MM.1S (cell line): ENCODE measurements at places on chromosomes 4 and X.

DNA sequence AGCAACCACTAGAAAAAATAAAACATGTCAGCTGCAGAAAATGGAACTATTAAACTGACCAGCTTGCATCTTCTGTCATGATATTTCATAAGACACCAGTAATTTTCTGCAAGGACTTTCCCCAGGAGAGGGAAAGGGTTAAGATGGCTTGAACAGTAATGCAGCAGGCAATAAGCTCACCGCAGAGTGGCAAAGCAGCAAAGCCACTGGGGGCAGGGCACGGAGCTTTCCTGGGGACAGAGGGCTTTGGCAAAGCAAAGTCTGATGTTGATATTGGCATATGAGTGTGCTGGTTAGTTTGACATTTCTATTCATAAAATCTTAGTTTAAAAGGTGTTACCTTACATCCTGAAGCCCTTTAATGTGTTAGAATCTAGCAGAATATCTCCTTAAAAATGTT is 55.1 kb upstream of the NAP1L5 start:
- H3K27ac ChIP-seq, result no peak overlapping the region
- no peaks in the 10 kb centered on the region for H3K27me3 ChIP-seq
- no peak for DNase-seq
- no peak overlapping the region for H3K4me3 ChIP-seq
- H3K36me3 ChIP-seq, result no peaks in the 10 kb centered on the region

GRCh38 chrX:19496711-19497110 is 18.6 kb downstream of the MAP3K15 start:
- H3K27me3 ChIP-seq, result no peaks in the 10 kb centered on the region
- no peak overlapping the region for H3K27ac ChIP-seq
- no peaks in the 10 kb centered on the region for H3K4me1 ChIP-seq

GRCh38 chr4:55330241-55330640 is 15.8 kb upstream of the SRD5A3 start:
- no peak overlapping the region for H3K27ac ChIP-seq
- H3K27me3 ChIP-seq, result no peaks in the 10 kb centered on the region

DNA sequence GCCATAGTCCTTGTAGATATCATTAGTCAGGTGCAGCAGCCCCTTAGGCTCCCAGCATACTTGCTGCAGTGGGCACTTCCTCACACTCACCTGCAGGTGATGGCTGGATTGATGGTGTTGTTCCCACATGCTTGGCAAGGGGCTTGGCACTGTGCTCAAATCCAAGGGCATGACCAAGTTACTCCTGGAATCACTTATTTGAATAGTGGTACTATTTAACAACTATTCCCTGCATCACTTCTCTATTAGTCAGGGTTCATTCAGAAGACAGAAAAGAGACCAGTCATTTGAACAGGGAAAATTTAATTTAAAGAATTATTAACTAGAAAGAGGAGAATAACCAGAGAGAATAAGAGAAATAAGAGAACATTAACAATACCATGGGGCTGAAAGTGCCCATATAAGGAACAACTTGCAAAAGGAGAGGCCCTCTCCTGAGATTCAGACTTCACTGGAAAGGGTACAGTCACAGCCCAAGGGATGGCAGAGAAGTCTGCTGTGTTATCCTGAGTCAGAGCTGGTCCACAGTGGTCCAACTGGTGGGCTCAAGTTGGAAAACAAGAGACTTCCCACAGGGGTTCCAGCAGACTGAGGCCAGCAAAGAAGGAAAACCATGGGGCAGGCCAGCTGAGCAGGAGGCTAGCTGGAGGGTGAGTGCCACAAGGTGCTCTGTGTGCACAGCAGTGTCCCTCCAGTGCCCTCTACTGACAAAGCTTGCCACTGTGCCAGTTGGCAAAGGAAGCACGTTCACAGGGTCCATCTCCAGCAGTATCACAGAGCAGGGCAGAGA is 9.8 kb downstream of the SPP1 start:
- no peaks in the 10 kb centered on the region for H3K4me1 ChIP-seq
- no peaks in the 10 kb centered on the region for H3K27me3 ChIP-seq
- no peak overlapping the region for H3K4me3 ChIP-seq
- H3K36me3 ChIP-seq, result no peaks in the 10 kb centered on the region
- no peak overlapping the region for H3K27ac ChIP-seq

DNA sequence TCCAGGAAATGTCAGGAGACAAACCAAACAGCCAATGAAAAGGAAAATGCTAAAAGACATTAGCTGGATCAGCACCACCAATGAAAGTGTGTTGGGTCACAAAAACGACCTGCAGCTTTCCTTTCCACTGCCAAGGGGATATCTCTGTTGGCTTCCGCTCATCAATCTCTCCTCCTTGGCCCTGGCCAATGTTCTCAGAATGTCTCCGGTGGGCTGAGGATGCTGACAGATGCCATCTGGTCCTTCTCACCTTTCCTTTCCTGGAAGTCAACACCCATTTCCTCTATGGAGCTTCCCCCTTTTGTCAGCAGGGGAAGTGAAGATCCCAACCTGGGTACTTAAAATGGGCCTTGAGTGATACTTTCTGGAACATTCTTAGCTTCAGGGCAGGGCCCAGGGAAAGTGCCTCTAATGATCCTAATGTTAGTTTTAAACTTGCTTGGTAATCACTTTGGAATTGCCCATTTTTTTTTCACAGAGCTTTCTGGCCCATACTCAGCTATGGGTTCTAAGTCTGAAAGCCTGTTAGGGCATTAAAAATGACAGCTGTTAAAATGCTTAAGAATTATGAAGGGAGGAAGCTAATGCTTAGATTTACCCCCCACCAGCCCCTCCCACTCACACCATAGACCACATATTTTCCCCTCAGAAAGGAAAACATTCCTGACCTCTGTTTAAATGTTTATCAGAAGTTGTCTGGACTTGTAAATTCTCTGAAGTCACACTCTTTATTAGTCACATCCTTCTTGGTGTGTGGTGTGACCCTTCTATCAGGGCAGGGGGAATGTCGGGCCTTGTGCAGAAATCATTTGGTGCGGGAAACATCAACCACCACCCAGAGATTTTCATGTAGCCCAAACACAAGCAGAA is 29.2 kb downstream of the IGFBP7 start:
- DNase-seq, result no peak
- peaks cover 18% of the 10 kb centered on the region for H3K4me1 ChIP-seq
- no peak overlapping the region for H3K27ac ChIP-seq
- no peaks in the 10 kb centered on the region for H3K36me3 ChIP-seq
- H3K4me3 ChIP-seq, result no peak overlapping the region

DNA sequence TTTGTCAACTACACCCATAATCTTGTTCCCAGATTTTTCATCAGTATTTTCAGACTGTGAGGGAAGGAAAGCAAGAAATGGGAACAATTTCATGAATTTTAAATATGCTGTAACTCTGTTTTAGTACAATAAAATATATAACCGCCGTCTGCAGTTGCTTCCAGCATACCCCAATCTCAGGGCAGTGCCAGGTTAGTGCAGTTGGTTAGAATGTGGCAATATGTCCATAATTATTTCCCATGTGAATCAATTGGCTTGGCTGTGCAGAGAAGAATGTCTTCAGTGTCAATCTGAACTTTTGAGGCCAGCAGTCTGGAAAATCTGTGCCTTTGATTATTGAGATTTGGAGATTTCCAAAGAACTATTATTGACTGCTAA is 5.0 kb upstream of the MMAA start:
- no peaks in the 10 kb centered on the region for H3K27me3 ChIP-seq
- no peak for DNase-seq
- H3K27ac ChIP-seq, result no peak overlapping the region
- no peaks in the 10 kb centered on the region for H3K36me3 ChIP-seq
- no peak overlapping the region for H3K4me3 ChIP-seq
- H3K4me1 ChIP-seq, result peaks cover 8% of the 10 kb centered on the region; the same call in 1 of the 2 replicates

- no peak for DNase-seq
- no peak overlapping the region for H3K4me3 ChIP-seq
- H3K36me3 ChIP-seq, result no peaks in the 10 kb centered on the region
- H3K4me1 ChIP-seq, result no peaks in the 10 kb centered on the region
- H3K27ac ChIP-seq, result no peak overlapping the region
Observed at GRCh38 chrX:68683580-68683979, 36.1 kb downstream of the STARD8 start.

DNA sequence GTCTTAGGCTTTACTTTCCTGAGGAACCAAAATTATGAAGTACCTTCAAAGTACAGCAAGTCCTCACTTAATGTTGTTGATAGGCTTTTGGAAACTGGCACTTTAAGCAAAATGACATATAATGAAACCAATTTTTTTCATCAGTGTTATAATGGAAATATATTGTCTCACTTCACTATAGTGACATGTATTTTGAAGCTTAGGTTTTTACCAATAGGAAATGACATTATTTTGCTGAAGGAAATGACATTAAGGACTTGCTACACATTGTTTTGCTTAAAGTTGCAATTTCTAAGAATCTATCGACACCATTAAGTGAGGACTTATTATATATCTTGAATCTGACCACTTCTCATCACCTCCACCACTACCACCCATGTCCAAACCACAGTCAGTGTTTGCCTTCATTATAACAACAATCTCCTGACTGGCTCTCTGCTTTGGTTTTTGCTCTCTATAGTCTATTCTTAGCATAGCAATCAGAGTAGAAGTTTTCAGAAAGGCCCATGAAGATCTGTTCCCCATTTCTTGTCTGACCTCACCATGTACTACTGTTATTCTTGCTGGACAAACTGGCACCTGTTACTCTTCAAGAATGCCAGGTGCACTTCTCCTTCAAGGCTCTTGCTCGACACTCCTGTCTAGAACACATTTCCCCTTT is 311.2 kb downstream of the BMPR1B start:
- peak overlapping the region; percentile 57; the same call in 1 of the 2 replicates for H3K27ac ChIP-seq
- H3K36me3 ChIP-seq, result no peaks in the 10 kb centered on the region
- H3K27me3 ChIP-seq, result no peaks in the 10 kb centered on the region
- H3K4me3 ChIP-seq, result no peak overlapping the region

- H3K27me3 ChIP-seq, result no peaks in the 10 kb centered on the region
- H3K4me3 ChIP-seq, result no peak overlapping the region
- no peak for DNase-seq
- no peak overlapping the region for H3K27ac ChIP-seq
- H3K36me3 ChIP-seq, result no peaks in the 10 kb centered on the region
Observed at GRCh38 chrX:18955676-18956075, 28.2 kb downstream of the PHKA2 start.

- no peaks in the 10 kb centered on the region for H3K36me3 ChIP-seq
- no peaks in the 10 kb centered on the region for H3K4me1 ChIP-seq
- no peak for DNase-seq
Observed at GRCh38 chr4:52001616-52002015, 18.5 kb downstream of the LRRC66 start.

DNA sequence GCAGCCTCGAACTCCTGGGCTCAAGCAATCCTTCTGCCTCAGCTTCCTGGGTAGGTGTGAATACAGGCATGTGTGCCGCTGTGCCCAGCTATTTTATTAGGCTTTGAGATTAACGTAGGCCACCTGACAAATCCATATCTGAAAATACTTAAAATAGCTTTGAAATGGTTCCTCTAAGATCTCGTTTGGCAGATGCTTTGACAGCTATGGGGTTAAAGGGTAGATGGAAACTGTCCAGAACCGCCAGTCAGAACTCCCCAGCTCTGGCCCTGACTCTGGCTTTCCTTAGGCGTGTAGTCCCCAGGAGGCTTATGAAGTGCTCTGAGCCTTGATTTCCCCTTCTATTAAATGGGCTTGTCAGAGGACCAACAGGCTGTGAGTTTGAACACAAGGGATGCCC is 32.8 kb upstream of the STIM2 start:
- no peaks in the 10 kb centered on the region for H3K27me3 ChIP-seq
- no peaks in the 10 kb centered on the region for H3K36me3 ChIP-seq
- no peak for DNase-seq
- no peak overlapping the region for H3K4me3 ChIP-seq
- no peaks in the 10 kb centered on the region for H3K4me1 ChIP-seq

DNA sequence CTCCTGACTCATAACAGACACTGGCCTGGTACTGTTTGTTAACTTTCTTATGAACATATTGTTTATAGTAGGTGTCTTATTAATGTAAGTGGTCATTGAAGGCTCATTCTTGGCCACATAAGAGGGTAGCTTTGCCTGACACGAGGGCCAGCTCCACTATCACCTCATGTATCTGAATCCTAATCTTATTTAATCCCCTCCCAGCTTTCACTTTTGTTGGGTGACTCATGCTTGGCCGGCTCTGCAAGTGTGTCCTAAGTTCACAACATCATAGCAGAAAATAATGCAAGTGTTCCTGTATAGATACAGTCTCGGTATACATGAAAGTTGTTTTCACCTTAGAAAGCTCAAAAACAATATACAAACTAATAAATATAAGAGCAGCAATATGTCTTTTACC is 283.8 kb downstream of the IQCM start:
- no peak overlapping the region for H3K4me3 ChIP-seq
- no peaks in the 10 kb centered on the region for H3K36me3 ChIP-seq
- H3K27ac ChIP-seq, result no peak overlapping the region
- no peak for DNase-seq
- H3K4me1 ChIP-seq, result no peaks in the 10 kb centered on the region

DNA sequence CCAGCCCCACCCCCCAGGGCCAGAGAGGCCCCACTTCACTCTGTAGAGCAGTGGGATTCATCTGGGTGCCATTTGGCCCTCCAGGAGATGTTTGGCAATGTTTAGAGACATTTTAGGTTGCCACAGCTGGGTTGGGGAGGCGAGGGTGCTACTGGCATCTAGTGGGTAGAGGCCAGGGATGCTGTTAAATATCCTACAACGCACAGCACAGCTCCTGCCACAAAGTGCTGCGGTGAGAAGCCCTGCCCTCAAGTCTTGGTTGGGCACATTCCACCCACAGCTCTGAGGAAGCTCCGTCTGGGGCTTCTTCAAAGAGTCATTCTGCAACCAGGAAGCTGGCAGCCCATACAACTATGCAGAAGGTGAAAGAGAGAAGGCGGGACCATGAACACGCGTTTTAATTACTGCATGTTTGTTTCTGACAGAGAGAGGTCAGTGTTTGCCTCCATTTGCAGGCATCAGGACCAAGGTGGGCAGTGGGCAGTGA is 48.1 kb upstream of the FAM9C start:
- H3K27me3 ChIP-seq, result no peaks in the 10 kb centered on the region
- H3K4me1 ChIP-seq, result peaks cover 9% of the 10 kb centered on the region
- H3K36me3 ChIP-seq, result no peaks in the 10 kb centered on the region
- H3K27ac ChIP-seq, result no peak overlapping the region
- no peak for DNase-seq

DNA sequence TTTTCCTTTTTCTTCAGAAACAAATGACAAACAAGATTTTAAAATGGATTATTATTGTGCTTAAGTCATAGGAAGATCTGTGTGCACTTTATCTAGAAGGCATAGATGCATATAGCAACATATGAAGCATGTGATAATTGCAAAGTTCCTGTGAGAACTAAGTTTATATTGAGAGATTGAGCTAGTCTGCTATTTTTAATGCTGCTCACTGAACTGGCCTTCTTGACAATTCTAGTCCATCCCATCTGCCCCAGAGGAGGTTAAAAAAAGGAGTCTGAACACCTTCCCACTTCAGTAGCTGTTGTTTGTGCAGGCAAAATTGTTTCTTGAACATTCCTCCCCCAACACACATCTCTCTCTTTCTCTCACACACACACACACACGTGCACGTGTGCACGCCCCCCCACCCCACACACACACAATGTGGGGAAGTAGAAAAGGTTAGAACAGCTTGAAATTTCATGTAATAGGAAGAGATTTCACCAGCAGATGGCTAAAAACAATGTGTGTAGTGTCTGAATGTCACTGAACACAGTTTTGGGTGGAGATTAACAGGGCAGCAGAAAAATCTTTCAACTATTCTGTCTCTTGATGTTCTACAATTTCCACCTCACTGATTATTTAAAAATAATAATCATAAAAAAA is 108.0 kb downstream of the GPM6A start:
- no peaks in the 10 kb centered on the region for H3K36me3 ChIP-seq
- H3K4me1 ChIP-seq, result no peaks in the 10 kb centered on the region

- H3K27me3 ChIP-seq, result no peaks in the 10 kb centered on the region
- DNase-seq, result no peak
- H3K4me1 ChIP-seq, result no peaks in the 10 kb centered on the region
Observed at GRCh38 chr4:6892190-6892908, 17.3 kb upstream of the TBC1D14 start.

GRCh38 chr4:121784975-121785374 is 16.1 kb upstream of the EXOSC9 start:
- no peak overlapping the region for H3K27ac ChIP-seq
- no peaks in the 10 kb centered on the region for H3K4me1 ChIP-seq
- H3K4me3 ChIP-seq, result no peak overlapping the region
- no peak for DNase-seq
- no peaks in the 10 kb centered on the region for H3K27me3 ChIP-seq
